Neural progenitor cell (in vitro differentiated cells): ENCODE measurements at places on chromosomes 5 and 9.

- H3K4me3 ChIP-seq, result no peak overlapping the region
- no peaks in the 10 kb centered on the region for H3K36me3 ChIP-seq
- no peak overlapping the region for H3K27ac ChIP-seq
- H3K27me3 ChIP-seq, result no peaks in the 10 kb centered on the region
- H3K4me1 ChIP-seq, result peaks cover 40% of the 10 kb centered on the region
- no peak for DNase-seq
These were observed 52.1 kb downstream of the TLE1 start for GRCh38 chr9:81637276-81637675.

DNA sequence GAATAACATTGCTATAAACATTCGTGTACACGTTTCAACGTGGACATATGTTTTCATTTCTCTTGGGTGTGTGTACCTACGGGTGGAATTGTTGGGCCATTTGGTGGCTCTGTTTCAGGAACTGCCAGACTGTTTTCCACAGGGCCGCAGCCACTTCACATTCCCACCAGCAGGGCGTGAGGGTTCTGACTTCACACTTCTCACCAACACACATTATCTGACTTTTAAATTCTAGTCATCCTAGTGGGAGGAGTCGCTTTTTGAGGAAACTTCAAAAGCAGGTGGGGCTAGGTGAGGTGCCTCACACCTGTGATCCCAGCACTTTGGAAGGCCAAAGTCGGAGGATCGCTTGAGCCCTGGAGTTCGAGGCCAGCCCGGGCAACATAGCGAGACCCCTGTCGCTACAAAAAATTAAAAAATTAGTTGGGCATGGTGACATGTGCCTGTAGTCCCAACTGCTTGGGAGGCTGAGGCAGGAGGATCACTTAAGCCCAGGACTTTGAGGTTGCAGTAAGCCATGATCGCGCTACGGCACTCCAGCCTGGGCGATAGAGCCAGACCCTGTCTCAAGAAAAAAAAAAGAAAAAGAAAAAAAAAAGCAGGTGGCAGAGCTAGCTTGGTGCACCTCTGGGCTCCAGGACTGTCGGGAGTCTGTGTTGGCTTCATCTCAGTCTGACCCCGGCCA, 28.5 kb downstream of the TSPAN17 start:
- no peak overlapping the region for H3K4me3 ChIP-seq
- DNase-seq, result peak; percentile 66
- H3K36me3 ChIP-seq, result no peaks in the 10 kb centered on the region
- H3K27me3 ChIP-seq, result peaks cover 13% of the 10 kb centered on the region
- H3K27ac ChIP-seq, result no peak overlapping the region

DNA sequence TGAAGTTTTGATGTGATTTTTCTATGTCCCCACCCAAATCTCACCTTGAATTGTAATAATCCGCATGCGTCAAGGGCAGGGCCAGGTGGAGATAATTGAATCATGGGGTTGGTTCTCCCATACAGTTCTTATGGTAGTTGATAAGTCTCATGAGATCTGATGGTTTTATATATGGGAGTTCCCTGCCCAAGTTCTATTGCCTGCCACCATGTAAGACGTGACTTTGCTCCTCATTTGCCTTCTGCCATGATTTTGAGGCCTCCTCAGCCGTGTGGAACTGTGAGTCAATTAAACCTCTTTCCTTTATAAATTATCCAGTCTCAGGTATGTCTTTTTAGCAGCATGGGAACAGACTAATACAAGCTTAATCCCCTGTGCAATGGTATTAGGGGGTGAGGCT, 25.5 kb upstream of the RAI14 start:
- no peak overlapping the region for H3K4me3 ChIP-seq
- DNase-seq, result no peak
- no peaks in the 10 kb centered on the region for H3K27me3 ChIP-seq

DNA sequence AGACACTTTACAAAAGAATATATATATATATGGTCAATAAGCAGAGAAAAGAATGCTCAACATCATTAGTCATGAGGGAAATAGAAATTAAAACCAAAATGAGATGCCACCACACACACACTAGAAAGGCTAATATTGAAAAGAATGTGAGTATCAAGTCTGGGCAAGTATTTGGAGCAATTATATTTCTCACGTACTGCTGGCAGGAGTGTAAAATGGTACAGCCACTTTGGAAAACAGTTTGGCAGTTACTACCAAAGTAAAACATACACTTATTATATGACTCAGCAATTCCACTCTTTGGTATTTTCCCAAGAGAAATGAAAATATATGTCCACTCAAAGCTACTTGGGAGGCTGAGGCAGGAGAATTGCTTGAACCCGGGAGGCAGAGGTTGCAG, 29.8 kb downstream of the NEUROG1 start:
- no peak overlapping the region for H3K4me3 ChIP-seq
- no peaks in the 10 kb centered on the region for H3K36me3 ChIP-seq
- H3K27me3 ChIP-seq, result peaks cover 100% of the 10 kb centered on the region
- no peak overlapping the region for H3K27ac ChIP-seq

GRCh38 chr5:95219411-95219810, 65.5 kb downstream of the MCTP1 start:
- no peaks in the 10 kb centered on the region for H3K27me3 ChIP-seq
- H3K4me1 ChIP-seq, result peaks cover 26% of the 10 kb centered on the region
- no peak overlapping the region for H3K27ac ChIP-seq

DNA sequence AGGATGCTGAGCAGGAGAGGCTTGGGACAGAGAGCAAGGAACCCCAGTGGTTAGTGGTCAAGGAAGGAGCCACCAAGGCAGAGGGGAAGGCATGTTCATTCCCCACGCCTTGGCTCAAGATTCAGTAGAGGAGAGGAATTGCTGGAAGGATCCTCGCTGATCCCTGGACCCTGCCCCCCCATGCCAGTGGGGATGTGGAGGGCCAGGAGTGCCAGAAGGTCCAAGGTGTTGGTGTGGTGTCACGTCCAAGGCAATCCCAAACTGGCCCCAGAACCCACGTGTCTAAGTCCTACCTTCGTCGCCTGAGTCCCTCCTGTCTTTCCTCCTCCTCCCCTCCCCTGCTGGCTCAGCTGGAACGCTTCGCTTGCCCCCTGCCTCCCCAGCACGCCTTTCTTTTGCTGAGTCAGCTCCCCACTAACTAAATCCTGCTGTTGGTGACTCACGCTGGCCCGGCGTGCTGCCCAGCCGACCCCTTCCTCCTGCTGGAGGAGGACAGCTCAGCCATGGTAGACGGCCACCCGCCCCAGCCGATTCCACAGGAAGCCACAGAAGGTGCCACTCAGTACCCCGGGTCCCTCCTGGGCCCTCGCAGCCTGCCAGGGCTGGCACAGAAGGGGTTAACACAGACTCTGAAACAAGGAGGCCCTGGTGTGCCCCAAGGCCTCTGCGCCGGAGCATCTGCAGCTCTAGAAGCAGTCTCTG, 37.6 kb upstream of the ORM1 start:
- H3K36me3 ChIP-seq, result no peaks in the 10 kb centered on the region
- H3K27me3 ChIP-seq, result no peaks in the 10 kb centered on the region
- H3K27ac ChIP-seq, result no peak overlapping the region
- peaks cover 18% of the 10 kb centered on the region for H3K4me1 ChIP-seq
- peak; percentile 48 for DNase-seq
